ENCODE measurements at places on chromosomes 13 and 19.

DNA sequence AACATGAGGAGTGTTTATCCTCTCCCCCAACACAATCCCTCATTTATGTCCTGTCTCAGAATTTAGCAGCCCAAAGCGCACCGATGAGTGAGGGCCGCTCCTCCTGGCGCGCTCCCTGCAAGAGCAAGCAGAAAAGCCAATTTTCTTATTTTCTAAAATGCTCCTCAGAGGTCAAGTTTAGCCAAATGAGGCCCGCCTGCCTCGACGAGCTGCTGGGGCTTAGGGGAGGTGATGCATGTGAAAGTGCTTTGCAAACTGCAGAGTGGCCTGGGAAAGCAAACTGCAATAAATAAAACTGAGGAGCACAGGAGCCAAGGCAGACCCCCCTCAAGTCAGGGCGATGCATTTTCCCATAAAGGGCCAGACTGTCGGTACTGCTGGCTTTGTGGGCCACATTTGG, 29.0 kb downstream of the CAPS start:
- DNase-seq = no peak

DNA sequence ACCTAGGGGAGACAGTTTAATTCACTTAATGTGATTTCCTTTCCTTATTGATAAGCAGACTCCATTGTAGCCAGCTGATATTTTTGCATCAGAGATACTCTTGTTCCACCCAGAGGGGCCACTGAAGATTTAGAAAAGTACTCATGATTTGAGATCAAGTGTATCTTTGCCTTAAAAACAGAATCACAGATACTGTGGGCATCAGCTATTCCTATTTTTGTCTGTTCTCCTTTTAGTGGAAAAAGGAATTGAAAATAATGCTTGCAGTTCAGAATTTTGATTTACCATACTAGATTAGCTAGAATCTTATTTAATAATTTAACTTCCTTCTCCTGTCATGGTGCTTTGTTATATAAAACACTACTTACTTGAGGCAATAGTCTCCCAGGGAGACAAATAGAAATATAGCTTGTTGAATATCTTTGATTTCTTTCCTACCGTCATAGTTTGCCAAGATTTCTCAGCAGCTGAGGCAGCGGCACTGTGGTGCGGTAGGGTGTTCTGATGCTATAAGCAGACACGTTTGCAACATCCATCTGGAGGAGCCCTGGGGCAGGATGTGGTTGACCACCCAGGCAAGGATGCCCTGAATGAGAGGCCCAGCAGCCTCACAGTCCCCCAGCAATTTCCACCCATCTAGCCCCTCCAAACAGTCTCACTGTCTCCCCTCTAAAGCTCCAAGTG, 47.0 kb upstream of the RAP2A start:
- no peak for DNase-seq

DNA sequence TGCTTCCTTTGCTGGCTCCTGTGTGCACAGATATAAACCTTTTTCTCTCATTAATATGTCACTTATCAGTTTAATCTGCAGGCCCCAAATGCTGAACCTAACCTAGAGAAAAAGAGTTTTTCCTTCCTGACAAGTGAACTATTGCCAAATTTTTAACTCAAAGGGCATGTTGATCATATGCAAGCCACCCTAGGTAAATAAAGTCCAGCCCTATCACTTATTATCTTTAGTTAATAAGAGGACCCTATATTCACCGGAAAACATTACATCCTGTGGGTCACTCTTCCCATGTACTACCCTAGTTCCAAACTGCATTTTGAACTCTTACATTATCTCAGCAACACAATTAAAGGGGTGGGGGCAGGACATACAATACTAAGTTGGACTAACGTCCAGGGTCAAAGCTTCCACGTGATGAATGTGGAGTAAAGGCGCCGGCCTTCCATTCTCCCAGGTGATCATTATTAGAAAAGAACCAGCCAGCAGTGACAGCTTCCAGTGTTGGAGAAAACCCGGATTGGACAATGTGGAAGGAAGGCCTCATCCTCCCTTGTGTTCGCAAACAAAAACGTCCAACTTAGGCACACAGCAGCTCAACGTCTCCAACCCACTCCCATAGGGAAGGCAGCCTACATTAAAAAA, 86.6 kb downstream of the STK24 start:
- DNase-seq = no peak

- DNase-seq = no peak
Observed at GRCh38 chr19:8468124-8468523, 23.3 kb downstream of the HNRNPM start.

DNA sequence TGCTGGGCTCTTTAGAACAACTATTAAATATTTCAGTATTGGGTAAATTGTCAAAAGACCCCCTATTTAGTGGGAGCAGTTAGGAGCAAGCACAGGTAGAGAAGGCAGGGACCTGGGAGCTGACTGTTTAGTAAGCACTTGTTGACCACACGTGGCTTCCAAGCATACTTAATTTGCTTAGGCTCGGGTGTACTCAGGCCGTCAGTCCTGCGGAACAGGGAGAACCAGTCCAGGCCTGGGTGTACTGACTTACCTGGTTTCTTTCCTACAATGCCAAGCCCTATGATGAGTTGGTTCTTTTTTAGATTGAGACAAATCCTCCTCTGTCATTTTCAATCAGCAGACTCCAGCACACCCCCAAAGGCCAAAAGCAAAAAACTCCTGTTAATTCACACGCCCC, 90.0 kb downstream of the WDFY2 start:
- no peak for DNase-seq

GRCh38 chr19:13842291-13843103, 34.4 kb upstream of the NANOS3 start:
- peak; percentile 83 for DNase-seq

- DNase-seq = no peak
Observed at GRCh38 chr13:45333977-45334922, 6.7 kb downstream of the TPT1 start.

- DNase-seq = no peak
Observed at GRCh38 chr13:109400624-109401257, 385.6 kb downstream of the IRS2 start.

DNA sequence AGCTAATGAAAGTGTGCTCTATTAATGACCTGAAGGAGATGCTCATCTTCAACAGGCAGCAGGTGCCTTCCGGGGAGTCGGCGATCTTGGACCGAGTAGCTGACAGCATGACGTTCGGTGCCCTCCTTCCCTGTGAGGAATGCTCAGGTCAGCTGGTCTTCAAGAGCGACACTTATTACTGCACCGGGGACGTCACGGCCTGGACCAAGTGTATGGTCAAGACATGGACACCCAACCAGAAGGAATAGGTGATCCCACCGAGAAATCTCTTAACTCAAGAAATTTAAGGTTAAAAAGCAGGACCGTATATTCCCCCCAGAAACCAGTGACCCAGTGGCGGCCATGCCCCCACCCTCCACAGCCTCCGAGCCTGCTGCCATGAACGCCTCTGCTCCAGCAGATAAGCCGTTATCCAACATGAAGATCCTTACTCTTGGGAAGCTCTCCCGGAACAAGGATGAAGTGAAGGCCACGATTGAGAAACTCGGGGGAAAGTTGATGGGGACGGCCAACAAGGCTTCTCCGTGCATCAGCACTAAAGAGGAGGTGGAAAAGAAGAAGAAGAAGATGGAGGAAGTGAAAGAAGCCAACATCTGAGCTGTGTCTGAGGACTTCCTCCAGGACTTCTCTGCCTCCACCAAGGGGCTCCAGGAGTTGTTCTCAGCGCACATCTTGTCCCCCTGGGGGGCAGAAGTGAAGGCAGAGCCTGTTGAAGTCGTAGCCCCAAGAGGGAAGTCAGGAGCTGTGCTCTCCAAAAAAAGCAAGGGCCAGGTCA, 22.8 kb upstream of the ANKRD10 start:
- DNase-seq = no peak

DNA sequence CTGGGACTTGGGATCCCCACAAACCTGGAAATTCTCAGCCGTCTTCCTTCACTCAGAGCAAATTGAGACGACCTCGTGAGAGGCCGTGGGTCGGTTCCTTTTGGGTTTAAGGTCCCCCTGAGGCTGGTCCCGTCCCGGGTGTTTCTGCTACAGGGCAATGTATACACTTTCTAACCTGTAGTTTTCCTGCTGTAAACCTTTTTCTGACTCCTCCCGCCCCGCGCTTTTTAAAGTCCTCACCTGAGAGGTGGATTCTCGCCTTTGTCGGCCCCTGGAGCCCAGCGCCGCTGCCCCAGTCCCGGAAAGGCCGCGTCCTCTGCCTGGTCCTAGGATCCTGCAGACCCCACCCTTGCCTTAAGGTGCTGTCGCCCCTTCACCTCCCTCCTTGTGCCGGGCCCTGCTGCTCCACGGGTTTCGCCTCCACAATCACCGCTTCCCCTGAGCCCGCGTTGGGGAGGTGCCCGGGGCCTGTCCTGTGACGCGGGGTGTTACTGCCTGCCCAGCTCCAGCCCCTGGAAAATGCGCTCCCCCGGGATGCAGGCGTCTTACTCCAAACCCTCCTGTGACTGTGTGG, 391 bp downstream of the ZNF761 start:
- DNase-seq = no peak

DNA sequence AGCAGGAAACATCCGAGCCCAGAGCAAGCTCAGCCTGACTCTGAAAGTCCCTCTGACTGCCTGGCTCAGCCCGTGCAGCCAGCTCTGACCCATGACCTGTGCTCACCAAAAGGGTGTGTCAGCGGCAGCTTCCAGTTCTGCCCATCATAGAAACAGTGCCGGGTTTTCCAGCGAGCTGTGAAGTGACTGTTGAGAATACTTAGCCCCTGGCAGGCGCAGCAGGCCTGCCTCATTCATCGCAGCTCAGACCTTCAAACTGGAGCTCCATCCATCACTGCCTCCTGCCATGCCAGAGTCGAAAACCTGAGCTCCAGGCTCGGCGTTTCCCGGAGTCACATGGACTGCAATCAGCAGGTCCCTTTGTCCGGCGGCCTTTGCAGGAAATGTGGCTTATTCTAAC, 16.3 kb upstream of the GSX1 start:
- no peak for DNase-seq

- no peak for DNase-seq
Observed at GRCh38 chr13:66224663-66225062, 1005.5 kb downstream of the PCDH9 start.

DNA sequence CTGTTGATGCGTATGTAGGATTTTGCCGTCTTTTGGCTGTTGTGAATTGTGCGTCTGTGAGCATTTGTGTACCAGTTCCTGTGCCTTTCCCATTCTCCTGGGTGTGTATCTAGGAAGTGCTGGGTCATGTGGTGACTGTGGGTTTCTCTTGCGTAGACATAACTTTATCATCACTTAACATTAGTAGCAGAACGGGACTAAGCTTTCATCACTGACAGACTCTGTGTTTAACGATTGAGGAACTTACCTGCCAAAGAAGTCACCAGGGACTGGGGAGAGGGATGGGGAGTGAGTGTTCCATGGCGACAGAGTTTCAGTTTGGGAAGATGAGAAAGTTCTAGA, 15.0 kb downstream of the FZR1 start:
- DNase-seq = no peak

GRCh38 chr19:48595171-48595570, 11.4 kb upstream of the SPACA4 start:
- no peak for DNase-seq

- no peak for DNase-seq
Observed at GRCh38 chr19:1942934-1943555, 2.1 kb downstream of the CSNK1G2 start.

DNA sequence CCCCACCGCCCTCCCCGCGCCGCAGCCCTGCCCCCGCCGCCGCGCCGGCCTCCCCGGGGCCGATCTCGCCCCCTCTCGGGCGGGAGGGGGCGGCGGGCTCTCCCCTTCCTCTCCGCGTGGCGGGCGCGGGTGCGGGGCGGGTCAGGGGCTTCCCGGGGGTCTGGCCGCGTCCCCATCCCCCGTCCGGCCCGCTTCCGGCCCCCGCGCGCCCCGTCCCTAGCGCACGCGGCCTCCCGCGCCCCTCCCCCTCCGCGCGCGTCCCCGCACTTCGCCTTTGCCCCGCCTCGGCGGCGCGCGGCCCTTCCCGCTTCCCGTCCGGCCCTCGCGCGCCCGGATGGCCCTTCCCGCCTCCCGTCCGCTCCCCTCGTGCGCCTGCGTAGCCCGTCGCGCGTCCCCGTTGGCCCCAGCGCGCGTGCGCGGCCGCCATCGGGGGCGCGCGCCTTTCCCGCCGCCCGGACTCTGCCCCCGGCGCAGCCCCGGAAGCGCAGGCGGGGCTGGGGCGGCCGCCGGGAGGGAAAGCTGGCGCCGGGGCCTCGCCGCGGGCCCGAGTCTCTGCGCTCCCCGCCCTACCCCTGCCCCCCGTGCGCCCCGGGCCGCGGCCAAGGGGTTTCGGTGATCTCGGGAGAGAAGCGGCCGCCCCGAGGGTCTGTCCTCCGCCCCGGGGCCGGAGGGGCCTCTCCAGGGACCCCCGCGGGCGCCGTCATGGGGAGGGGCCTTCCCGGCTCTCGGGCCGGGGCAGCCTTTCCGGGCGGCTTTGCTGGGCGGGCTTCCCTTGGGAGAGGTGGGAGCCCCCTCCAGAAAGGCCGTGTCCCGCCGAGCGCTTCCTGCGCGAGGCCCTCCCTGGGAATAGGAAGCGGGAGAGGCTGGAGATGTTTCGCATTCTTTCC, 519 bp downstream of the PTBP1 start:
- peak; percentile 93 for DNase-seq

GRCh38 chr13:111281751-111282311, 38.6 kb upstream of the TEX29 start:
- DNase-seq = peak; percentile 47

DNA sequence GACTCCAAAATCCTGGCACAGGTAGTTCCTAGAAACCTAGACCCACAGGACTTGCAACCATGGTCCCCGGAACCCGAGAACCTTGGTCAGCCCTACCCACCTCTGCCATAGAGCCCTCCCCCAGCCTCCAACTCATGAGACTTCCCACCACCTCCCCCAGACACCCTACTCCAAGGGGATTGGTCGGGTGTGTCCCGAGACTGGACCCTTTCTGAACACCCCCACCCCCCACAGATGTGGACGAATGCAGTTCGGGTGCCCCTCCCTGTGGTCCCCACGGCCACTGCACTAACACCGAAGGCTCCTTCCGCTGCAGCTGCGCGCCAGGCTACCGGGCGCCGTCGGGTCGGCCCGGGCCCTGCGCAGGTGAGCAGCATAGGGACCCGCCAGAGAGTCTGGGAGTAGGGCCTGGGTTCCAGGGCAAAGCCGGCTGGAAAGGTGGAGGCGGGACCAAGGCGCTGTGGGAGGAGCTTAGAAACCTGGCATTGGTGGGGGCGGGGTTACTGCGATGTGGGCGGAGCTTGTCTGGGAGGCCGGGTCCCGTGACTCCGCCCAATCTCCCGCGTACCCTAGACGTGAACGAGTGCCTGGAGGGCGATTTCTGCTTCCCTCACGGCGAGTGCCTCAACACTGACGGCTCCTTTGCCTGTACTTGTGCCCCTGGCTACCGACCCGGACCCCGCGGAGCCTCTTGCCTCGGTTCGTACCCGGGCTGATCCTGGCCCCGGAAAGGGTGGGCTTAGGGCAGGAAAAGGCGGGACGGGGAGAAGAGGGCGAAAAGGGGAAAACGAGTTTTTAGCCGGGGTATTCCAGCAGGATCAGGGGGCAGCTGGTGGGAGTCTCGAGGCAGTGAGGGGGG, 11.9 kb downstream of the LTBP4 start:
- DNase-seq = peak; percentile 28

- DNase-seq = no peak
Observed at GRCh38 chr13:40247845-40248244, 418.6 kb downstream of the FOXO1 start.

DNA sequence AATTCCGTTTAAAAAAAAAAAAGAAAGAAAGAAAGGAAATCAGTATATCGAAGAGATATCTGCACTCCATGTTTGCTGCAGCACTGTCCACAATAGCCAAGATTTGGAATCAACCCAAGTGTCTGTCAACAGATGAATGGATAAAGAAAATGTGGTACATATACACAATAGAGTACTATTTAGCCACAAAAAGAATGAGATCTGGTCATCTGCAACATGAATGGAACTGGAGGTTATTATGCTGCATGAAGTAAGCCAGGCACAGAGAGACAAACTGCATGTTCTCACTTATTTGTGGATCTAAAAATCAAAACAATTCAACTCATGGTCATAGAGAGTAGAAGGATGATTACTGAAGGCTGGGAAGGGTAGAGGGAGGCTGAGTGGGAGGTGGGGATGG, 16.3 kb downstream of the ZNF565 start:
- no peak for DNase-seq

All from skin of body (tissue), 3 donors.